Stimulated activated CD4-positive, alpha-beta T cell treated with anti-CD3 and anti-CD28 coated beads, TNF-alpha, amount 100 ng/mL, for 24 hours (primary cell): ENCODE measurements at places on chromosomes 7 and 10.

DNA sequence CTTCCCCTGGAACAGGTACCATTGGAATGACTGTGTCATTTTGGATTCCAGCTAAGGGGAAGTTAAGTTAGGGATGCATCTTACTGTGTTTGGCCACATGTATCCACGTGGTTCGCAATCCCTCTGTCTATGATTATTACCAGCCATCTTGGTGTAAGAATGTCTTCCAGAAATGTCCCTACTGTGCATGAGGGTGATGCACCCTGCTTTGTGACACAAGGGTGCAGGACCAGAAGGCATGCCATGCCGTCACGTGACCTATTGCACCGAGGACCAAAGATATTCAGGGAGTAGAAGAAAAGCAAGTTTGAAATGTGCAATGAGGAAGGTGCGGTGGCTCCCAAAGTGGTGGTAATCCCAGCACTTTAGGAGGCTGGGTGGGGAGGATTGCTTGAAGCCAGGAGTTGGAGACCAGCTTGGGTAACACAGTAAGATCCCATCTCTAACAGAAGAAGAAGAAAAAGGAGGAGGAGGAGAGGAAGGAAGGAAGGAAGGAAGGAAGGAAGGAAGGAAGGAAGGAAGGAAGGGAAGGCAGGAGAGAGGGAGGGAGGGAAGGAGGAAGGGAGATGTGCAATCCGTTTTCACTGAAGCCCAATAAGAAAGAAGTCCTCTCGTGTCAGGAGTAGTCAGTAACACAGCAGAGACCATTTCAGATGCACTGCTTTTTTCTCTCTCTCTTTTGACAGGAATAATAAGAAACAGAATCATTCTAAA is 42.5 kb upstream of the USP6NL start:
- no peak for DNase-seq

DNA sequence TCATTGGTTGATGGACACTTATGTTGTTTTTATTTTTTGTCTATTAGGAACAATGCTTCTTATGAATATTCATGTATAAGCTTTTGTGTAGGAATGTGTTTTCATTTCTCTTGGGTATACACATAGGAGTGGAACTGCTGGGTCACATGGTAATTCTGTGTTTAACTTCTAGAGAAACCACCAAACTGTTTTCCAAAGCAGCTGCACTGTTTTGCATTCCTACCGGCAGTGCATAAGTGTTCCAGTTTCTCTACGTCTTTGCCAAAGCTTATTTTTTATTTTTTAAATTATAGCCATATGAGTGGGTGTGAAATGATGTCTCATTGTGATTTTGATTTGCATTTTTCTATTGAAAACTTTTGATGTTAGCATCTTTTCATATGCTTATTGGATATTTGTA is 51.3 kb downstream of the ADK start:
- no peak for DNase-seq

DNA sequence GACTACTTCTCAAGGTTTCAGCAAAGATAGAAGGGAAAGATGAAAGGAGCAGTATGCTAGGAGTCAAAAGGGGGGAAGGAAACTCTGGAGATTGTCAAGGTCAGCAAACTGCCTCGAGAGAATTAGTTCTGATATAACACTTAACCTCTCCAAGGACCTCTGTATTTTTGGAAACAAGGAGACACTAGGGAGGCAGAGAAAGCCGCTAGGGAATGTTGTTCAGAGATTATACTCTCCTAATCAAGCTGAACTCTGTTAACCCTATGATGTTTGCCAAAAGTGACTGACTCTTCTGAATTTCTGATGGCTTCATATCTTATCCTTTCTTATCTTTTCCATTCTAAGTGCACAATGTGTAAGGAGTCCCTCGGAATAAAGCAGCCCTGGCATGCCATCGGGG is 27.1 kb downstream of the CREM start:
- no peak for DNase-seq

DNA sequence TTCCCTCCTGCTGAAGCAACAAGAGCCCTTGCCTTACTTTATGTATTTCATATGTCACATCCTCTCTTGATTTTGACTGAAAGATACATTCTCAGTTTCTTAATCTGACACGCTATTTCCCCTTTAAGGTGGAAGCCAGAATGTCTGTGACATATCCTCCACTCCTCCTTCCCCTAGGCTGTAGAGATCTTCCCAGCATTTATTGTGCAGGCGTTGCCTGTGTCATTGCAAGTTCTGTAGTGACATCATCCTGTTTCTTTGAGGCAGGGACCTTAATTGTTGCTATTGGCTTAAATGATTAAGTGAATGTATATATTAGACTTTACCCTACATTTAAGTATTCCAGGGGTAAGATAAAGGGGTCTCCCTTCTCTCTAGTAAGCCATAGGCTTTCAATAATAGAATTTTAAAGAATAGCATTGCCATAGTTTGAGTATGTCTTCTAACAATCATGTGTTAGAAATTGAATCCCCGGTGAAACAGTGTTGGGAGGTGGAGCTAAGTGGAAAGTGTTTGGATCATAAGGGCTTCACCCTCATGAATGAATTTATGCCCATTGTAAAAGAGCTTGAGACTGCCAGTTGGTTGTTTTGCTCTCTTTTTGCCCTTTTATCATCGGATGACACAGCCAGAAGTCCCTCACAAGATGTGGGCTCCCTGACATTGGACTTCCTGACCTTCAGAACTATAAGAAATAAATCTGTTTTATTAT is 189.5 kb upstream of the CDC14C start:
- no peak for DNase-seq

DNA sequence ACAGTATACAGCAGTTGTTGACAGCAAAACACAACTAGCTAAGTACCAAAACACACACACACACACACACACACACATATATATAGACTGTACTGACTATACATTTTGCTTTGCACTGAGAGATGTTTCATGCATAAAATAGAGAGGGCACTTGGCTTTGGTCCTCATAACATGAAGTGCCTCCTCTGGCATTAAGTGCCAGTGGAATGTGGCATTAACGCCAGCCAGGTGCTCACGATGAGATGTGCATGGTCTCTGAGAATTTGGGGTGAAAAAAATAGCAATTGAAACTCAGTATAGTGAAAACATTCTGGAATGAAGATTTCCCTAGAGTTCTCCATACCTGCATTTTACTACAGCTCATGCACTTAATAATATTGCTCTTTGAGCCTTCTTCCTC is 70.0 kb upstream of the INSYN2A start:
- no peak for DNase-seq
